ENCODE measurements at places on chromosomes 16 and 17. TPM values are rescaled to one million over a fixed set of nuclear protein-coding genes. Genes with fewer than 3 reads are reported as not detected.

Gene HOXB5
- total RNA-seq = not detected

Gene RIPOR1
- 17.3 TPM for total RNA-seq

Gene KCNH4
- total RNA-seq = not detected

Gene MRPL45
- 7.5 TPM for total RNA-seq

Gene KRTAP2-3
- total RNA-seq = 20.5 TPM

Gene TP53TG3C
- total RNA-seq = not detected

Gene LGALS9B
- total RNA-seq = 3.6 TPM

Gene DRG2
- total RNA-seq = 25.3 TPM

Gene HSPB9
- not detected for total RNA-seq

Gene NPIPB13
- total RNA-seq = 0.24 TPM

Gene GRAP
- 5.1 TPM for total RNA-seq

Gene FA2H
- 0.72 TPM for total RNA-seq

Gene AOC2
- total RNA-seq = 1.4 TPM

Gene KRT12
- total RNA-seq = 4.6 TPM

GRCh38 chr17:76562734-76563148 lies 22.9 kb downstream of the PRCD start:
- DNase-seq = no peak

DNA sequence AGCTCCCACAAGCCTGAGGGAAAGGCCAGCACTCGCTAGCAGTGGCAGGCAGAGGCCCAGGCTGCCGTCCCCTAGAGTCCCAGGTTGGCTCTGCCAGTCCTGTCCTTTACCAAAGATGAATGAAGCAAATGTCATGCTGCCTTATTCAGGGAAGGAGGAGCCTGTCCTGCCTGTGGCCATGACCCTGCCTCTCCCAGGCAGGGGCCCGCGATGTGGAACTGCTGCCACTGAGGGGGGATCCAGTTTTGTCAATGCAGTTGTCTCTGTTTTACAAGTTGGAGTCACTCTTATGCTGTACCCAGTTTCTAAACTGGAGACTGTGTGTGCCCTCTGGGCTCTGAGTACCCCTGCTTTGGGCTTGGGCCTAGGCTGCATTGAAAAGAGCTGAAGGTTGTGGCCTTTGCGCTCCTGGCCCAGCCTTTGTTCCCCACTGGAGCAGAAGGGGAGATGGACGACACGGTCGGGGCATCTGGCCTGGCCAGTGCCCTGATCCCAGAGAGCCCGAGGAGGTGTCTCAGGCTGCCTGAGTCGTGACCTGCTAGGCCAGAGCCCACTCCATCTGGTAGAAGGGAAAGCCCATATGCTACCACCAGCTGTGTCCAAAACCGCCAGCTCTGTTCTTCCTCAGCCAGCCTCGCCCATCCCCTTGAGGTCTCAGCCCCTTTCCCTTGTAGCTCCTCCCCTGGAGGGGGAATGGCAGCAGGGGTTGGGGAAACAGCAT lies 5.5 kb downstream of the LIMD2 start:
- DNase-seq = no peak

- DNase-seq = no peak
These were observed 24.8 kb downstream of the CCR7 start for GRCh38 chr17:40540448-40540847.

- DNase-seq = no peak
These were observed 3.8 kb downstream of the SLC46A1 start for GRCh38 chr17:28402224-28402630.

GRCh38 chr17:45692661-45693060 lies 91.5 kb upstream of the CRHR1 start:
- DNase-seq = no peak

- no peak for DNase-seq
These were observed 45.4 kb downstream of the KCNJ16 start for GRCh38 chr17:70120425-70120824.

DNA sequence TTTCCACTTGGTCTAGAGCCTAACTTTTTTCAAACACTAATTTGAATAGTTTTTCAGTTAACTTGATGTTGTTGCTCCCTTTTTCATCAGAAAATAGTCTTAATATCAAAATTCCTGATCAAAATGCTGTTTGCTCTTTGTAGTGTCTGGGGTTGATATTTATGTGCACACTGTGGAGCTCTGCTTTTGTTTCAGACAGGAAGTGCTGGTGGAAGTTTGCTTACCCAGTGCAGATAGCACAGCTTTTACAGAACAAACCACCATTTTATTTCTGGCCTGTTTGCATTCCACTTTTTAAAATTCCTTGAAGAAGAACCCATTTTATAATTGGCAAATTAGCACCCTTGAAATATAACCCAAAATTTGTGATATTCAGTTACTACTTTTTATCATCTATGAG lies 125.4 kb downstream of the MRTFB start:
- no peak for DNase-seq

- DNase-seq = no peak
These were observed 51.0 kb upstream of the TMEM97 start for GRCh38 chr17:28267720-28268609.

GRCh38 chr16:86783636-86784626 lies 205.6 kb downstream of the FOXL1 start:
- no peak for DNase-seq

DNA sequence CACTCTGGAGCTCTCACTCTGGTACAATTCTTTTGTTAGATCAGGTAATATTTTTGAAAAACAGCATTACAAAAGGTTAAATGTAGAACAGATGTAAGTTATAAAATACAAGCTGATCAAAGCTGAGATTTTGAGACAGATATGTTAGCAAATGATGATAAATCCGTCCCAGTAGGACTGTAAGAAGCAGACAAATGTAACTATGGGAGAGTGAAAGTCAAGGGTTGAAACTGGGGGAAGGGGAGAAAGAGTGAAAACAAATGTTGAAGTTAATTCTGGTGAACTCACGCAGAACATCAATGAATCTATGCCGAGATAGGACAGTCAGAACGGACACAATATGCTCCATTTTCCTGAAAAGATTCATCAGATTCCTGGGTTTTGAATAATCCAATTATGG lies 298.9 kb upstream of the IRX5 start:
- no peak for DNase-seq

- no peak for DNase-seq
These were observed 19.3 kb downstream of the CARHSP1 start for GRCh38 chr16:8849411-8850011.

- DNase-seq = peak; percentile 77
These were observed 399.1 kb upstream of the CDH5 start for GRCh38 chr16:65967376-65967775.

DNA sequence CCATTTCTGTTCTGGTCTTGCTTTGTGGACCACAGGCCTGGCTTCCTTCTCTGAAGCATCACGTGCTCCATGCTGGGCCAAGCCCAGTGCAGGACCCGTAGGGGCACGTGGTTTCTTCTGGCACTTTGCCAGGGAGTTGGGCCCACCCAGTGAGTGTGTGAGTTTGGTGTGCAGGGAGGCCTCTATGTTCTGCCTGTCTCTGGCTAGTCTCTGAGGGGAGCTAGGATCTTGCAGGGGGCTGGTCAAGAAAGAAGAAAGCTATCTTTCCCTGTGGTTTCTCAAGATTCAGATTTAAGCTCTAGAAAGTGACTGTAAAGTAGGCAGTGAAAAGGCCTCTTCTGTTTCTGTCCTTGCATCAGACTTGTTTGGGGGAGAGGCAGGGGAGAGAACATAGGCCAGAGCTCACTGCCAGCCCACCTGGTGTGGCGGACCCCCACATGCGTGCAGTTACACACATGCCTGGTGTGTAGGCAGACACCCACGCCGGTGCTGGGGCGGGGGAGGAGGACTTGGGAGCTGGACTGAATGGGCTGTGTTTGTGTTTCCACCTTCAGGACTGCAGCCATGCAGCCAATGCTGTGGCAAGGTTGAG lies 11.8 kb downstream of the LASP1 start:
- DNase-seq = peak; percentile 97

DNA sequence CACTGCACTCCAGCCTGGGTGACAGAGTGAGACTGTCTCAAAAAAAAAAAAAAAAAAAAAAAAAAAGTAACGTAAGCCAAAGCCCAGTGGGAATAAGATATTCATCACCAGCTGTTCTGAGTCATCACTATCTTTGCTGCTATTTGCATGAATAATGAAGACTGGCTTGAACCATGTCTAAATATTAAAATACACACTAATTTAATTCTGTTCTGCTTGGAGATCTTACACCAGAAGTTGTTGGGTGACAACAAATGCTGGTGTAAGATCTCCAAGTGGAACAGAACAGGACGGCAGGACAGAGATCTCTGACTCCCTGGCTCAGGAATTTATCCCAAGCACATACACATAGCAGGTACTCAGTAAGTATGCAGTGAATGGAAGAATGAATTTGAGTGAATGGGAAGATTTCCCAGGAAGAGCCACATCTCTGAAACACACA lies 19.6 kb downstream of the DNAH17 start:
- DNase-seq = no peak

GRCh38 chr17:12719948-12720347 lies 54.3 kb downstream of the MYOCD start:
- no peak for DNase-seq

- no peak for DNase-seq
These were observed 11.4 kb upstream of the TNRC6C start for GRCh38 chr17:77946900-77947645.

DNA sequence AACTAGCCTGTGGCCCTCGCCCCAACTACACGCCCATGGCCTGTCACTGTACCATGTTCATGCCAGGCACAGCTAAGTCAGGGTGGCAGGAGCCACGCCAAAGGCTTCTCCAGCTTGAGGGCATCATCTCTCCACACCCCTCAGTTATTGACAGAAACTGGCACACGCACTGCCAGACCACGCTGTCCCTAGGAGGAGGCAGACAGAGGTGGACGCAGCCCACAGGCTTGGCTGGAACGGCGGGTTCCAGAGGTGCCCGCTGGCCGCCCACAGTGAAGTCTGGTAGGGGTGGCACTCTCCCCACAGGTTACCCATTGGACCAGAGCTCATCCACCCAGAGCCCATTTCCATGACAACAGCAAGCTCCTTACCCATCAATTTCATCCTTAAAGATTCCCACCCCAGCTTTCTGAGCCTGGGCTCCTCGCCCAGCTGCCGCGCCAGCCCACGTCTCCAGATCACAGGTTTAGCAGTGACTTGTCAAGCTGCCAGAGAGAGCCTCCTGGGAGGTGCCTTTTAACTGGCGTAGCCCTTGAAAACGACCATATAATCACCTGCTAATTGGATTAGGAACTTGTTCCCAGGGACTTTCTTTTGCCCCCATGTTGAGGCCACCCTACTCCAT lies 27.9 kb downstream of the RPRML start:
- DNase-seq = no peak

DNA sequence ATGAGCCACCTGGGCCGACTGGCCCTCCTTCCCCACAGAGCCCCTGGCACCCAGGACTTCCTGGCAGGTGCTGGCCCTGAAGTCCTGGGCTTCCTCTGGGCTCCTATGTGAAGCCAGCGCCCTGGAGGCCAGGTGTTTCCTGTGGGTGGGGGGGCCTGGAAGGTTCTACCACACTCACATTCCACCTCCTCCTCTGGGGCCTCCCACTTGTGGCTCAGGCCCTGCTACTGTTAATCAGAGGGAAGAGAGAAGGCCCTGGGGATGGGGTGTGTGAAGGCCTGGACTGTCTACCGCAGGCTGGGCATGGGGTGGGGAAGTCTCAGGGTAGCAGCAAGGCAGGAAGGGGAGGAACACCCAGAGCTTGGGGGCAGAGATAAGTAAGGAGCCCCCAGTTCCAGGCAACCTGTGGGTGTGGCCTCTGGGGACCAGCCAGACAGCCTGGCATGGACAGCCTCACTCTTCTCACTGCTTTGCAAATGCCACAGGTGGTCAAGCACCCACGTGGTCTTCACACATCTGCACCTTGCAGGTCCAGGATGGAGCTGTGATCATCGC lies 111.9 kb upstream of the TNRC6C start:
- no peak for DNase-seq

GRCh38 chr17:34979650-34980352 lies 511 bp upstream of the LIG3 start:
- DNase-seq = peak; percentile 13

DNA sequence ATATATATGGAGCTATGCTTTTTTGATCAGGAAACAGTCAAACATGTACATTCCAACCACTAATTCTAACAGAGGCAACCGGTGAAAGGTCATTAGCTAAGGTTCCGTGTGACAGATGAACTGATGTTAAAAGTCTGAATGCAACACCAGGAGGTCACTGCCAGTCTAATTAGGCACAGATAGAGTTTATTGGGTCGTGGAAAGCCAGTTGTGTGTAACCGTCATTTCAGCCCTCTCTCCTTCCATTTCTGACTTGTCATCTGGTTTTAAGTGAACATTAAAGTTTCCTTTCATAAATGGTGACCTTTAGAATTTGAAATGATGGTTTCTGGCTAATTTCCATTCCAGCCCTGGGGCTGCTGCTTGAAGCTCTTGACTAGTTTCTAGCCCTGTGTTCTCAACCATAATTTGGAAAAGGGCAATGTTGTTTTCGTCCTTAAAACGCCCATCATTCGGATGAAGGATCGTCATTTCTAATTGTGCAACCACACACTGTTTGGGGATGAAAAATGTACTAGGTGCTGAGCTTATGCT lies 23.9 kb downstream of the CACNG3 start:
- no peak for DNase-seq

DNA sequence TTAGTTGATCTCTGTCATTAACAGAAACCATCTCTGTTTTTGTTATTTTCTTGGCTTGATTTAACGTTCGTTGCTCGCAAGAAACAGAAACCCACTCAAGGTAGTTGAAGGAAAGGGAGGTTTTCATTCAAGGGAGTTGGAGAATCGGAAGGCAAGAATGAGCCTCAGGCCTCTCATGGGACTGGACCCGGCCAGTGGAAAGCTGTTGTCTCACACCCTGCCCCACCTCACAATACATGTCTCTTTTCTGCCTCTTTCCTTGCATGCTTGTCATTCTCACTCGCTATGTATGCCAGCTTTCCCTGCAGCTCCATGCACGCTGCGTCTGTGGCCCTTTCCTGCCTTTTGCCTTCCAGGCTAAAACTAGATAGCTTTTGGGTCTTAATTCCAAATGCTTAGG lies 18.3 kb downstream of the DCAF7 start:
- DNase-seq = no peak

DNA sequence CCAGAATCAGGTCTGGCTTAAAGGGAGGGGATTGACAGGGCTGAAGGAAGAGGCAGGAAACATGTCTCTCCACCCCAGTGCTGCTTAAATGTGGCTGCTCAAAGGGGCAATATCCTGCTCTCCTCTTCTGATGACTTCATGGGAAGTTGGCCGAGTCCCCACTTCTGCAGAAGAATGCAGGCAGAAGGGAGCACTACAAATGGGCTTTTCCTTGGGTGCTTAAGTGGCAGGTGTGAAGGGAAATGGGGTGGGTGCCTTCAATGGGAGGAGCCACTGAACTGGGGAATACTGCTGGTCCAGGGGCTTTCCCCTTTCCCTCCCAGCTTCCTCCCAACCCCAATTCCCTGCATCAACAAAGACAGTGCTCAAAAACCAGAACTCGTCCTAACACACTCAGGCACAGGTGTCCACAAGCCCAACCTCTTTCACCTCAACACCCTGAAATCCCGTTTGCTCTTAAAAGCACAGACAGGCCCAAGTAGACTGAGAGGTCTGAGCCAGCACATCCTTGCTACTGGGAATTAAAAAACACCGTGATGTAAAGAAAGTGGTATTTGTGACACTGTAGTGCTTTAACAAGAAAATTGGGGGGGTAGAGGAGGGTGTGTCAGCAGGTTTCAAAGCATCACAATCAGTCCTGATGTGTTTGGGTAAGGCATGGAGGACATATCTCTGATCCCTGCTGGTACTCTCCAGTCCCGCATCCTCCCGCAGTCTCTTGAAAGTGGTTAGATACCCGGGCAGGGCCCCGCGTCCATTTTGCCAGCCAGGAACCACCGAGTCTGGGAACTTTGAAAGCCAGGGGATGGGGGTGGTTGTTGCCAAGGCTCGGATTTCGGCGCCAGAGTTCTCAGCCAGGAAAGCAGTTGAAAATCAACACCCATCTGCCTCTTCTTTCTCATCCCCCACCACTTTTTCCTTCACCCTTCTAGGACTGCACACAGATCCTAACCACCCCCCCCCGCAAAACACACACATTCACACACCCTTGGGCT lies 1.6 kb downstream of the CA10 start:
- DNase-seq = no peak
